ENCODE measurements at places on chromosomes 4 and X. TPM values are rescaled to one million over a fixed set of nuclear protein-coding genes. Genes with fewer than 3 reads are reported as not detected.

DNA sequence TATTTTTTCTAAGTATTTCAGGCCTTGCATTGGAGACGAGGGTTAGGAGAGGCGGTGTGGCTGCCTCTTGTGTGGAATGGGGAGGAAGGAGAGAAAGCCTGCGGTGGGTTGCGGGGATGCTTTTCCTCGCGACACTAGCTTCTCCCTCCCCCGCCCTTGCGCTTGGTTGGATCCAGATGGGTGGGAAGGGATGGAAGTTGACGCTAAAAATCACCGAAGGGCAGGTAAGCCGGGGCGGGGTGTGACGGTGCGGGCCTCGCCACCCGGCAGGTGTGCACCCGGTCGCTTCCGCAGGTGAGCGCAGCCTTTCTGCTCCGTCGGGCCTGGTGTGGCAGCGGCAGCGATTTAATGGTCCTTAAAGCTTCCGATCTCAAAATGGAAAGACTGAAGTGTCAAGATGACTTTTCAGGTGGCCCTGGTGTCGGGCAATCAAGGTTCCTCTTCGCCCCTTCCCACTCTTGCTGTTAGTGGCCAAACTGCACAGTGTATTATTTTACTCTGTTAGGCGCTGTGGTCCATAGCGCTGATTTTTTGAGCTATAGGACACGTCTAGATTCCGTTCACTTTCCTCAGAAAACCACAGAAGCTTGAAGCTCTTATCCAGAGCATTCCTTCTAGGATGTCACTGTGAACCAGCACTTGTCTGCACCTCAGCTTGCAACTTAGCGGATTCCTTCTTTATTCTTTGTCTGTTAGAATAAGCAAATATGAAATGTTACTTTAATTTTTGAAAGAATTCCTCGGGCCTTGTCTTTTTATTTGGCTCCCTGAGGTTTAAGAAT lies 765 bp downstream of the ENOPH1 start:
- no peak for DNase-seq

Gene ABCG2
- total RNA-seq: 15.7 TPM

DNA sequence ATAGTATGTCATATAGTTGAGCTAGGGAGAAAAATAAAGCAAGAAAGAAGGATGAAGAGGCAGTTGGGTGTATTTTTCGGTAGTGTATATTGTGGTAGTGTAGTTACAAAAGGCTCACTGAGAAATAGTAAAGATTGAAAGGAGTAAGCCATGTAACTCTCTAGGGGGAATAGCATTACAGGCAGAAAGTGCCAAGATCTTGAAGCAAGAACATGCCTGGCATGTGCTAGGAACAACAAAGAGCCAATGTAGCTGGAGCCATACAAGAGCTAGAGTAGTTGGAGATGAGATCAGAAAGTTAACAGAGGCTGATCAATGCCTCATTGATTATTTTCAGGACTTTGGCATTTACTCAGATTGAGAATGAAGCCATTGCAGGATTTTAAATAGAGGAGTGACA lies 3.0 kb downstream of the ABCE1 start:
- no peak for DNase-seq

GRCh38 chrX:40700640-40701342 lies 34.6 kb downstream of the MED14 start:
- DNase-seq: no peak

- no peak for DNase-seq
These were observed 23.8 kb downstream of the ARFIP1 start for GRCh38 chr4:152803541-152803940.

Gene OPN1MW2
- not detected for total RNA-seq

Gene MAGEB1
- not detected for total RNA-seq

DNA sequence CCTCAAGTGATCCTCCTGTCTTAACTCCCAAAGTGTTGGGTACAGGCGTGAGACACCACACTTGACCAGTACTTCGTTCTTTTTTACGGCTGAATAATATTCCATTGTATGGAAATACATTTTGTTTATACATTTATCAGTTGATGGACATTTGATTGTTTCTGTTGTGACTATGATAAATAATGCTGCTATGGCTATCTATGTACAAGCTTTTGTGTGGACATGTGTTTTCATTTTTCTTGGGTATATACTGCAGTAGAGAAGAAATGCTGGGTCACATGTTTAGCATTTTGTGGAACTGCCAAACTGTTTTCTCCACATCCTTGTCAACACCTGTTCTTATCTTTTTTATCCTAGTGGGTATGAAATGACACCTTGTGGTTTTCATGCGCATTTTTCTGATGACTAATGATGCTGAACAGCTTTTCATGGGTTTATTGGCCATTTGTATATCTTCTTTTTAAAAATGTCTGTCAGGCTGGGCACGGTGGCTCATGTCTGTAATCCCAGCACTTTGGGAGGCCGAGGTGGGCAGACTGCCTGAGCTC lies 37.3 kb downstream of the SAT1 start:
- DNase-seq: no peak

Gene HTN1
- not detected for total RNA-seq

DNA sequence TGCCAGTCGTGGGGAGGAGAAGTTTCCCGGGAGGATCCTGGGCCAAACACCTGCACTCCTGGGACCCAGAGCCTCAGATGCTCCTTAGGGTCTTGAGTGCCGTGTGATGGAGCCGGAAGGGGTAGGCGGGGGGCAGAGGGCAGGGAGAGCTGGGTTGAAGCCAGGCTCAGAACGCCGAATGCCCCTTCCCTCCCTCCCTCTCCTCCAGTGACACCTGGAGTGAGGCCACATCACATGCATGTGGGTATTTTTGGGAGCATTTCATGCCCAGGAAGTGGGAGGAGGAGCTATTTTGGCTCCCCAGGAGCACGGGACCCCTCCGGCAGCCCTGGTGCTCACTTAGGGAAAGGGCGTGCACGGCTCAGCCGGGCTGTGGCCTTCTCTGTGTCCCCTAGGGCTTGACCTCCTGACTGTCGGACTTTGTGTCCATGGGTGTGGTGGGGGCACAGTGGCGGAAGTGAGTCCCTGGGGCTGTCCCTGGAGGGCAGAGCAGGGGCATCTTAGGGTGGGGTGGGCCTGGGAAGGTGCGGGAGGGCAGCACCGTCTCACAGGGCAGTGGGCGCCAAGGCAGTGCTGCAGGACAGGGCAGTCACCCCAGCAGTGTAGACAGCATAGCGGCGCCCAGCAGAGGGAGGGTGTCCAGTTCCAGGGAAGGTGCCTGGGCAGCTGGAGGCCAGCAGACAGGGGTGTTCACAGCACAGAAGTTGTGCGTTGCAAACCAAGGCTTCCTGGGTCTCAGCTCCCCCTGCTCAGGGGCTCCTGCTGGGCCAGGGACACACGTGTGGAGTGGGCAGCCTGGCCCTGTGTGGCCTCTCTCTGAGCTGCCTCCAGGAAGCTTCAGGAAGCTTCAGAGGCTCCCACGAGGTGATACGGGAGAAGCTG lies 4.9 kb upstream of the CPLX1 start:
- DNase-seq: no peak

Gene MAGED4
- total RNA-seq: 5.0 TPM

DNA sequence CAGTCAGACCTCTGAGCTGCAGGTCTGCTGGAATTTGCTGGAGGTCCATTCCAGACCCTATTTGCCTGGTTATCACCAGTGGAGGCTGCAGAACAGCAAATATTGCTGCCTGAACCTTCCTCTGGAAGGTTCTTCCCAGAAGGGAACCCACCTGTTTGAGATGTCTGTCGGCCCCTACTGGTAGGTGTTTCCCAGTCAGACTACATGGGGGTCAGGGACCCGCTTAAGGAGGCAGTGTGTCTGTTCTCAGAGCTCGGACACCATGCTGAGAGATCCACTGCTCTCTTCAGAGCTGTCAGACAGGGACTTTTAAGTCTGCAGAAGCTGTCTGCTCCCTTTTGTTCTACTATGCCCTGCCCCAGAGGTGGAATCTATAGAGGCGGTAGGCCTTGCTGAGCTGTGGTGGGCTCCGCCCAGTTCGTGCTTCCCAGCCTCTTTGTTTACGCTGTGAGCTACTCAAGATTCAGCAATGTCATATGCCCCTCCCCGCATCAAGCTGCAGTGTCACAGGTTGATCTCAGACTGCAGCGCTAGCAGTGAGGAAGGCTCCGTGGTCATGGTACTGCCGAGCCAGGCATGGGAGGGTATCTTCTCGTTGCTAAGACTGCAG lies 44.1 kb upstream of the KDR start:
- peak; percentile 68 for DNase-seq

Gene SMIM31
- 2.3 TPM for total RNA-seq

- DNase-seq: no peak
These were observed 18.3 kb downstream of the BLOC1S4 start for GRCh38 chr4:6734165-6734786.

DNA sequence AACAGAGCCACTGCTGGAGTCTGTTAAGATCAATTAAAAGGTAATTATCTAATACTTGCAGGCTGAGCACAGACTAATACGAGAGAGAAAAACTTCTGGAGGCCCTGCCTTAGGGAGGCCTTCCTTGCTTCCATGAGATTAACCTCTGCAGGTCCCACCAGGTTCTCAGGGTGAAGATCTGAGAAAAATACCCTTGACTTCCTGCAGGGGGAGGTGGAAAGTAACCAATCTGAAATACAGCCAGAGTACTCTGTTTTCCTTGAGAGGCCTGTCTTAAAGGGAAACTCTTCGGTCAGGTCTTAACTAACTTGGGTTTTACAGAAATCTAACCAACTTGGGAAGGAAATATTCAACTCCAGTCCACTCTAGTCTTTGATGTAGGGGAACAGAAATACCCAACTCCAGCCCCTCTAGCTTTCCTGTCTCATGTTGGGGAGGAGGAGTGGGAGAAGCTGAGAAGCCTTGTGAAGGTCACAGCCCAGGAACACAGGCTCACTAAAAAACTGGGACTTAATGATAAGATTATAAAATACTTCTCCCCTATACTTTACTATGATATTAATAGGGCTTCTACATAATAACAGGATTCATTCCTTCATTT lies 77.1 kb downstream of the TBCK start:
- peak; percentile 34 for DNase-seq

DNA sequence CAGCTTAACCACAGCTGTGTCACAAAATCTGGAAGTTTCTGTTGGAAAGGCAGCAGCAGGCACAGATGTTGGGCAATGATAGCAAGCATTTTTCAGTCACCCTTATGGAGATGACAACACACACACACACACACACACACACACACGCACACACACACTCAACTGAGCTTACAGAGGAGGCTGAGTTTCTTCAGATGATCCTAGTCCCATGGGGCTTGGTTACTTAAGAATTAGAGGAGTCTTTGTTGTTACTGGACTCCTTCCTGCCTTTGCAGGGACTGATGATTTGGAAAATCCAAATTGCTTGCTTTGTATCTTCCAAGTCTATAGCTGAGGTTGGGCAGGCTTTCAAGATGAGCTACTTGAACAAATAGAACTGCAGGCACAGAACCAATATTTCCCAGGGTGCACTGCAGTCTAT lies 740.1 kb upstream of the PITX2 start:
- peak; percentile 0 for DNase-seq

DNA sequence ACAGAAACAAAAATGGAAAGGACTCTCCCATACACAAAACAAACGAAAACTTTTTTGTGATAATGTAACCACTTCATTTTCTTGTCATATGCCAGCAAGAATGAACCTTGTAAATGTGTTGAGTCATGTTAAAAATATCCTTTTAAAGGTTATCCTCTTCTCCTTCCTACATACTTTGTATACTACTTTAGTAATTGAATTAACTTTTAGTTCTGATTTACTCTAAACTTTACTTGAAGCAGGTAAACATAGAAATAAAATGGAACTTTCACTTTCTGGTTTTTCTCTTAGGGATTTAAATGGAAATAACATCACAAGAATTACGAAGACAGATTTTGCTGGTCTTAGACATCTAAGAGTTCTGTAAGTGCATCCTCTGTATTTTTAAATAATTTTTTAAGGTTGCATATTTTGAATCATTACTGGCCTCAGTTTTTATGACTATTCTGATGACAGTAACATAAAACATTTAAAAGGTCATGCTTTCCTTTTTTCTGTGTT lies 4.7 kb downstream of the SLIT2 start:
- peak; percentile 26 for DNase-seq

- DNase-seq: no peak
These were observed 715.9 kb downstream of the TECRL start for GRCh38 chr4:63693321-63693720.

Gene ZAR1
- not detected for total RNA-seq

GRCh38 chr4:8571702-8572685 lies 8.2 kb upstream of the GPR78 start:
- DNase-seq: no peak

Gene CLGN
- total RNA-seq: 2.9 TPM

- DNase-seq: no peak
These were observed 68.1 kb downstream of the DRD5 start for GRCh38 chr4:9849538-9849920.

Gene SERPINA7
- total RNA-seq: not detected

DNA sequence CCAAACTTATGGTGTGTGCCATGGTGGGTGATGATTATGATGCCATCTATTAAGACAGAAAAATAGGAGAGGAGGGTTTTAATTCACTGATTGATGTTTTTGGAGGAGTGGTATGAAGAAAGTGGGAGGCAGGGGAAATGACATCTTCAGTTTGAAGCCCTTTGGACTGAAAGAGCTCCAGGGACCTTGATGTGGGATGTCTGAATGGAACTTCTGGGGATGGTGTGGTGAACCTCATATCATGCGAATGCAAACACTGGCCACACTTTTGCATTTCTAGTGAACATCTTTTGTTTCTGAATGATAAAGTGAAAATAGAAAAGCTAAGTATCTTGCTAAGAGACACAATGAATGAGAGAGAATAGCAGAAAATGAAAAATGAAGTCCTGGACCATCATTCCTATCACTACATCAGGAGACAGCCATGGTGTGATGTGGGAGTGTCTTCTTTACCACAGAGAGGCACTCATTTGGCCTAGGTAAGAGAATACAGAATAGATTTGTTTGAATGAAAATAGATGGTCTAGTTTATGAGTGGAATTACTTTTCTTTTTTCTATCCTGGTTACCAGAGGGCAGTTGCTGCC lies 123.5 kb downstream of the ZNF827 start:
- DNase-seq: no peak

- no peak for DNase-seq
These were observed 45.1 kb downstream of the PRPS1 start for GRCh38 chrX:107673431-107673830.

DNA sequence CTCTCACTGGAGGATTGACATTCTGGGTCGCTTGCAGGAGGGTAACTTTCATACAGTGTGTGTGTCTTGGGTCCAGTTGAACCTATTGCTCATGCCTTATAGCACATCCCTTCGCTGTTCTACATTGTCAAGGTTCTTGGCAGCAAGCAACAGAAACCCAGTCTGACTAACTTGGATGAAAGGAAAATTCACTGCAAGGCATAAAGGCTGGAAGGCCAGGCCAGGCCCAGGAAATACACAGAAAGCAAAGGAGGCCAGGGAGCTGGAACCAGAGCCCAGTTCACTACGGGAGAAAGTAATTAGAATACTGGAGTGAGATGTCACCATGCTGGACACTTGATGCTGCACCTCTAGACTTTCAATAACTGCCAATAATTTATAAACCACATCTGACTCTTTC lies 353.8 kb upstream of the GATB start:
- no peak for DNase-seq

Gene BEND4
- 0.51 TPM for total RNA-seq

DNA sequence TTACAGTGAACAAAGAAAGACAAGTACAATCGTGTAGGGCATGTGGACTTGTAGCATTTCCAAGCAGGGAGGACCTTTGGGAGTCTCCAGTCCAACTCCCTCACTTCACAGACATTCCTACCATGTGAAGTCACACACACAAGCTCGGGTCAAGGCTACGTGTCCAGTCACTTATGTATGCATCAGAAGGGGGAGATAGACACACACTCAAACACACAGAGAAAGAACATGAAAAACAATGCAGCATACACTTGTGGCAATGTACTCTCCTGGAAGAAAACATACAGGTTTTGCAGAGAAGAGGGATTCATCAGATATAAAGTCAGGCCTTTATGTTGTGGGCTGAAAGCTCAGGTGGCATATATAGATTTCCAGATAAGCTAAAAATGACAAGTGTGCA lies 136.1 kb upstream of the MID1 start:
- DNase-seq: peak; percentile 32

GRCh38 chr4:168662297-168662984 lies 165.6 kb downstream of the PALLD start:
- DNase-seq: no peak

All from lung (tissue), 17 donors.